ENCODE measurements at places on chromosomes 2 and 18.

DNA sequence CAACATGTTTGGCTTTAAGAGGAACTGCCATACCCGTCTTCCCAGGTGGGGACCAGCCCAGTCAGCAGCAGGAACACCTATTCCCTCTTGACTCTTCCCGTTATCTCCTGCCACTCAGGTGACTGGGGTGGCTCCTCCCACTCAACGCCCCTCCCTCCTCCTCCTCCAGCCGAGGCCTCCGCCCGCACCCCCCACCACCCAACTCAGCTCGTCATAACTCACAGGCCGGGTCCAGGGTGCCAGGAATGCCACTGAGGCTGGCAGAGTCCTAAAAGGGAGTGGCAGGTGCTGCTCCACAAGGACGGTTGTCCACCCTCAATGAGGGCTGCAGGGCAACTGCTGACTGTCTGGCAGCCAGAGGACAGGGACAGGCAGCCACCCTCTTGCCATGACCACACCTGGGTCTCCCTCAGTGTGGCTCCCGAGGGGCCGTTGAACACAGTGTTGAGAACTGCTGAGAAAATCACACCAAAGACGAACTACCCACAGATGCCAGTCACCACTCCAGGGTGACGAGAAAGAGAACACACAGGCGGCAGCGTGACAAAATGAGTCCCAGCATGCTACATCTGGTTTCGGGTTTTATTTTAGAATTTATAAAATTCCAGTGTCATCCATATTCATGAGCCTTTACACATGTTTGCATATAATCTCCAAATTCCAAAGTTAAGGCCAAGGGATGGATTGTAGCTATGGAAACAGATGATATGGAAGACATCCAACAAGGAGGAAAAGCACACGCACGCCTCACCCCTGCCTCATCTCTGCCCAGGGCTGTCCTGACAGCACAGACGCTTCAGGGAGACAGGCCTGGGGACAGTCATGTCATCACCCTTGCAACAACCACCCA is 38.5 kb downstream of the ANO7 start:
- no peak for DNase-seq

DNA sequence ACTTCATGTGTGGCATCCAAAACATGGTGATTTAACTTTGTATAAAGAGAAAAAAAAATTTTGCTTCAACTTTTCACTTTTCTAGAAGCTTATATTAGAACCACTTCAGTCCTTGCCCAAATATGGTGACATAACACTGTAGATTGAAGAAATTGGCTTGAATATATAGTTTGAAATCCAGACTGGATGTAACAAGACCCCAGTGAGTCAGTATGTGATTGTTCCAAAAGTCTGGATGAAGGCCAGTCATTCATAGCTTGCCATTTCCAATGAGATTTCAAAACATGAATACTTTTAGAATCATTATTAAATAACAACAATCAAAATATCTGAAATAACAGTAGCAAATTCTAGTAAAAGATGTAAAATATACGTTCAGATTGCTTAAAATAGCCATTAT is 104.8 kb upstream of the FN1 start:
- no peak for DNase-seq

DNA sequence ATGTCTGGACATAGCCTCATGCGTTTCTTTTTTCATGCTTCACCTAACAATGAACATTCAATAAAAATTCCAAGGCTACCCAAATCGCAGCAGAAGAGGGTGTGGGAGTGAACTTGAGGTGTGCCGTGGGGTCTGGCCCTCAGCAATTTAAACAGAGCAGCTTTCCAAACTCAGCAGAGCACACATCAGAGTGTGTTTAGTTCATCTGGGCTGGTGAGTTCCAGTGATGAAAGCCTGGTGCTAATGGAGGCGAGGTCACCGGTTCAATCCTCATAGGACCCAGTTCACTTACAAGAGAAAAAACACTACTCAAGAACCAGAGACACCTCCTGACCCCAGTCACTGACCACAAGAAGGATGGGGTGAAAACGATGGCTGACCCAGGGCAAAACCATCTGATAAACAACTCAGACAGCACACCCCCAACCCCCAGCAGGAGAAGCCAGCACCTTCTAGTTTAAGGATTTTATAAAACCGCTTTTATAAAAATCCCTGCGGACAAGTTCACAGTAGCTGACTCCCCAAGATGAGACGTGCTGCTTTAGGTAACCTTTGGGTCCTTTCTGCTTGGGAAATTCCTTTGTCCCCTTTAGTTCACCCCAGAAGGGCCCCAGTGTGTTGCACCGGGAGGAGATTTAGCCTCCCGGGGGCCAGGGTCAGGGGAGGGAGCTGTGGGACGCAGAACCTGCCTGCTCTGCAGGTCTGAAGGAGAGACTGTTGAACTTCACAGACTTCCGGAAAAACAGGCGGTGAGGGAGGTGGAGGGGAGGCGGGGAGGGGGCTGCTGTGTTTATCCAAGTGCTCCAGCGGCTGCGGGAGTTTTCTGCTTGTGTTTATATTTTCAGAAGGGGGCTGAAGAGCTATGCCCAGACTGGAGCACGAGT is 152.7 kb upstream of the SOX11 start:
- no peak for DNase-seq

- DNase-seq: no peak
Observed at GRCh38 chr2:237661799-237662328, 34.5 kb downstream of the LRRFIP1 start.

DNA sequence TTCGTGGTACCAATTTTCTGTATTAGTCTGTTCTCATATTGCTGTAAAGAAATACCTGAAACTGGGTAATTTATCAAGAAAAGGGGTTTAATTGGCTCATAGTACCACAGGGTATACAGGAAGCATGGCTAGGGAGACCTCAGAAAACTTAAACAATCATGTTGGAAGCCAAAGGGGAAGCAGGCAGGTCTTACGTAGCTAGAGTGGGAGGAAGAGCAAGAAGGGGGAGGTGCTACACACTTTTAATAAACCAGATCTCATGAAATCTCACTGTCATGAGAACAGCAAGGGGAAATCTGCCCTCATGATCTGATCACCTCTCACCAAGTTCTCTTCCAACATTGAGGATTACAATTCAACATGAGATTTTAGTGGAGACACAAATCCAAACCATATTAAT is 226.8 kb upstream of the TPO start:
- no peak for DNase-seq

DNA sequence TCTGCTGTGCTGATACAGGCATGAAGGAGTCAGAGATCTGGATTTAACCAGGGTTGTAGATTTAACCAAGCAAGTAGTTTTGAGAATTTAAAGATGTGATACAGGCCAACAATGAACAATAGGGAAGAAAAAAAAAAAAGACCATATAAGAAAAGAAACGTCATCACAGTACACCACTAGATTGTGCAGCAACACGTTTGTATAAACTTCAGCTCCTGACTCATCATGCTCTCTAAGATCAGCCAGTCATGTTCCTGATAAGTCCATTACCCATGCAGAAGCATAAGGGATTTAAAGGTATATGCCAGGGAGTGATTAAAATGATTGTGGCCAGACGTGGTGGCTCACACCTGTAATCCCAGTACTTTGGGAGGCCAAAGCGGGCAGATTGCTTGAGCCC is 22.3 kb upstream of the ERICH2 start:
- no peak for DNase-seq

GRCh38 chr2:215619989-215620388 is 184.1 kb upstream of the FN1 start:
- DNase-seq: no peak

DNA sequence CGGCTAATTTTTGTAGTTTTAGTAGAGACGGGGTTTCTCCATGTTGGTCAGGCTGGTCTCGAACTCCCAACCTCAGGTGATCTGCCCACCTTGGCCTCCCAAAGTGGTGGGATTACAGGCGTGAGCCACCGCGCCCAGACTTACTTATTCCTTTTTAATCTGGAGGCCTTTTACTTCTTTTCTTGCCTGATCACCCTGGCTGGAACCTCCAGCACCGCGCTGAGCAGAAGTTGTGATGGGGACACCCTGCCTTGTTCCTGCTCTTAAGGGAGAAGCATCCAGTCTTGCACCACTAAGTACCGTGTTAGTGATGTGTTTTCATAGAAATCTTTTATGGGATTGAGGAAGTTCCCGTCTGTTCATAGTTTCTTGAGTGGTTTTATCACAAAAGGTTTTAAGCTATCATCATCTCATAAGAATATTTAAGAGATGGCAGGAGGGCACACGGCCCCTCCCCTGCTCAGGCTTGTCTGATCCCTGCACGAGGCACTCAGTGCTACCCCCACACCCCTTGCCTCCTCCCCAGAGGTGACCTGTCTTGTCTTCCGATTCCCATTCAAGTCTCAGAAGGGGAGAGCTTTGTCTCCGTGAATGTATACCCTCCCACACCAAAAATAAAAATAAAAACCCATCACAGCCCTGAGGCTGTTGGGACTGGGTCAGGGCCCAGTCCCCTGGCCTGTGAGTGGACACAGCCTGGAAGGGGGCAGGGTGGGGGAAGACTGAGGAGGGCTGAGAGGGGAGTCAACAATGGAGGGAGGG is 65.3 kb upstream of the SMAD7 start:
- no peak for DNase-seq

DNA sequence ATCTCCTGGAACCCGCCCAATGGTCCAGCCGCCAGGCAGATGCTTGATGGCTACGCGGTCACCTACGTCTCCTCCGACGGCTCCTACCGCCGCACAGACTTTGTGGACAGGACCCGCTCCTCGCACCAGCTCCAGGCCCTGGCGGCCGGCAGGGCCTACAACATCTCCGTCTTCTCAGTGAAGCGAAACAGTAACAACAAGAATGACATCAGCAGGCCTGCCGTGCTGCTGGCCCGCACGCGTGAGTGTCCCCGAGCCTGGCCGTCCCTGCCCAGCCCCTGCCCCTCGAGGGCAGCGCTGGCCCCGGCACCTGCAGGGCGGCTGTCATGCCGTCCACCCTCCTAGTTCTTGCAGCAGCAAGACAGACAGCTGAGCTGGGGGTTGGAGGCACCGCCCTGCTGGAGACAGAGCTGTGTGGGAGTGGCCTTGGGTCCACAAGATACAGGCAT is 36.7 kb downstream of the MTERF4 start:
- no peak for DNase-seq

DNA sequence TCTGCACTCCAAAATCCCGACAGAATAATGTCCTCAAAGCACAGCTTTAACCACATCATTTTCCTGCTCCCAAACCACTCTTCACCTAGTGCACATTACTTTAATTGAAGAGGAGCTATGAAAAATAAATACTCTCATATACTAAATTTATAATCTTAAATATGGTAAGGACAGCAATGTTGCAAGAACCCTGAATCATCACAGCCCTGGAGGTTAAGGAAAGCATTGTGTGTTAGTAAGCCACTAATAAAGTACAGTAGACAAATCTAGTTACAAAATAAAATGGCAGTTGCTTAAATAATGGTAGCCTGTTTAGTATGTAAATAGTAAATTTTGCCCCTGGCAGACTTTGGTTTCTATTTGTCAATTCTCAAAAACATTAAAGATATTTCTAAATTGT is 27.0 kb upstream of the CCDC178 start:
- no peak for DNase-seq

DNA sequence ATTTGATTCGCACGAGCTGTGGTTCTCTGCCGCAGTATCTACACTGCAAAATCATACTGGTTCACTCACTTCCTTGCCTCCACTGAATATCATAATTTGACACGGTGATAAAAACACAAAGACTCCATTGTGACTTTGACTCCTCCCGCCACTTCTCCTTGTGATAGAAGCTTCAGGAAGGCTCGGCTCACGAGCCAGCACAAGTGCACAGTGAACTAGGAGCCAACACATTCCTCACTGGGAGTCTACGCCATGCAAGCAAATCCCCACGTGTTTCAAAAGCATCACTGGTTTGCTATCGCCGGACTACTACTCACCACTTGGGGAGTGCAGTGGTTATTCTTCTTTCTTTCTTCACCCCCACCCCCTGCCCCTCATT is 293.3 kb upstream of the PARD3B start:
- DNase-seq: no peak

DNA sequence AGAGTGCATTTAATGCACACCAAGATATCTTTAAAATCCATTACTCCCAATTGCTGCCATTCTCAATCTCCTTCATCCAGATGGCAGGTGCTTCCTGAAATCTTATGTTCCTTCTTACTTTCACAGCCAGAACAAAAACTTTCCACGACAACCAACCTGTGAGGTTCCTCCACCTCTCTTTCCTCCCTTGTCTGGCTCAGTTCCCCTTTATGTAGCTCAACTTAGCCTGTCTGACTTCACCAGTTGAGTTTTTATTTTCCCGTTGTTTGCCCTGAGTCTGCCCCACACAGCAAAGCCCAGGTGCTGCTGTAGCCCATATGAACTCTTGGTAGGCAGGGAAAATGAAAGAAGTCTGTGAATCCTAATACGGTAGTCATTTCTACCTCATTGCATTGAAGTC is 112.5 kb downstream of the MREG start:
- no peak for DNase-seq

DNA sequence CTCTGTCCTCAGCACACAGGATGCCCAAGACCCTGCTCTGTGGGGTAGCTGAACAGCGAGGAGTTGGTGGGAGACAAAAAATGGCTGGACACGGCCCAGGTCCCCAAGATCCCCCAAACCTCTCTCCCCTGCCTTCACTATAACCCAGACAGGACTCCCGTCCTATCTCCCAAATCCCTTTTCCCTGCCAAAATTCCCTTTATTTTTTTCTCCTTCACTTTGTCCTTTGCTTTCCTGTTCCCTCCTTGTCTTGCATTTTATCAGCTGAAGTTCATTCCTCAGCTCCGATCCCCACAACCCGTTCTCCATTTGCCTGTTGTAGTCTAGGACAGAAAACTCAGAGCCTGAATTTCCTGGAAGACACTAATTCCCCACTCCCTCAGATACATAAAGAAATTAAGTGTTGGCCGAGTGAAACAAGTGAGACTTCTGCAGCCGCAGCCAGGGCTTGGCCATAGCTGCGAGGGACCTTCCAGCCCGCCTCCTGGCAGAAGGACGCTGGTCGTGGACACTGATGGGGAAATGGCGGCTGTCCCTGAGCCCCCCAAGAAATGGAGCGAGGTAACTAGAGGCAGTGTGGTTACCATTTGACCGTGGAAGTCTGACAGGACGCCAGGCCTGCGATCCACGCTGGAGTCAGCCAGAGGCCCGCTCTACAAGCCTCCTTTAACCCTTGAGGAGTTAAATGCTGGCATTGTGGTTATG is 173.6 kb downstream of the BCL2 start:
- no peak for DNase-seq

- no peak for DNase-seq
Observed at GRCh38 chr2:47072018-47072691, 83.0 kb downstream of the STPG4 start.

DNA sequence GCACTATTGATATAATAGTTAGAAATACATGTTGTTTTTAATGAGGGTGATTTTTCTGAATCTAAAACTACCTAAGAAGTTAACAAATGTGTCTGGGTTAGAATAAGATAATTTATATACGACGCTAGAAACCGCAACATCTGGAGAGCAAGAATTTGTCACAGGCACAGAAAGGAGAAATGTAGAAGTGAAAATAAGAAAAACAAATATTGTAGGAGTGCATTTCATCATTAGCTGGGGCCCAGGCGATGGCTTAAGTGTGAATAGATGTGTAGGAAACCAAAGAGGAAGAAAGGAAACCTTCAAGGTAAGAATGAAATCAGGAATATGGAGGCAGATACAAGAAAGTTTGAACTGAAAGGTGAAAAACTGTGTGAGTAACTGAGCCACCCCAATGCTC is 90.3 kb downstream of the LRP2 start:
- no peak for DNase-seq

Data from CD4-positive, alpha-beta T cell treated with Interleukin-6 for 4 hours (primary cell).